Activated T-cell treated with anti-CD3 and anti-CD28 coated beads, Interleukin-2, amount 50 U/mL, for 72 hours (primary cell): ENCODE measurements at places on chromosomes 3 and 15.

DNA sequence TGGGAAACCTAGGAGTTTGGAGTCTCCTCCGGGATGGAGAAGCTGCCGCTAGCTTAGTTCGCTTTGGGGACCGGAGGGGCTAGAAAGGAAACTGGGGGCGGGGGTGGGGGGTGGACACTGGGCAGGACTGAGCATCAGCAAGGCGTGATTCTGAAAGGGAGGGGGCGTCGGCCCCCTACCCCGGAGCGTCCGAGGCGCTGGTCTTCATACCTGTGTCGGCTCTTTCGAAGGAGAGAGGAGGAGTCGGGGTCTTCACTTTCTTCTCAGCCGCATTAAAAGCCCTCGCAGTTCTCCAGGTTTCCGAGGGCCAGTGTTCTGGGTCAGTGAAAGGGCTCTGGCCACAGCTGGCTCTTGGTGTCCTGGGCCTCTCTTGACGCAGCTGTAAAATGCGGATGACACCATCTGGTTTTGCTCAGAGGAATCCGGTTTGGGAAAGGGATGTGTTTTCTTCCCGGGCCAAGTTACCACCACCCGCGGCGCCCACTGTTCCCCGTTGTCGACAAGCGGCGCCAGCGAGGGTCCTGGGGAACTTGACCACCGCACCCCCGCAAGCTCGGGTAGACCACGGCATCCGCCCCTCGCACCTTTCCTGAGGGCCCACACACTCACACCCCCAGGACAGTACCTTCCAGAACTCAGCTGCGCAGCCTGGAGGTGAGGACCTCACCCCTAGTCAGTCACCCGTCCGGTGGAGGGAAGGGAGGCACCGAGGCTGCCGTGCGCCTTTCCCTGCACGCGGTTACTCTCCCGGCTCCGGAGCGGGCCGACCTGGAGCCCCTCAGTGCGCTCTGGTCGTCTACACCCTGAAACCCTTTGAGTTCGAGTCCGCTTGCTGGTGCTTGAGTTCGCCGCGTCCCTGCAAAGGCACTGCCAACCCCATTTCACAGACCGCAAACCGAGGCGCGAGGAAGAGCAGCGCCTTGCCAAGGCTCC is 660 bp downstream of the CCK start:
- DNase-seq: no peak

GRCh38 chr3:66971891-66972551 is 26.1 kb upstream of the KBTBD8 start:
- peak; percentile 72 for DNase-seq

DNA sequence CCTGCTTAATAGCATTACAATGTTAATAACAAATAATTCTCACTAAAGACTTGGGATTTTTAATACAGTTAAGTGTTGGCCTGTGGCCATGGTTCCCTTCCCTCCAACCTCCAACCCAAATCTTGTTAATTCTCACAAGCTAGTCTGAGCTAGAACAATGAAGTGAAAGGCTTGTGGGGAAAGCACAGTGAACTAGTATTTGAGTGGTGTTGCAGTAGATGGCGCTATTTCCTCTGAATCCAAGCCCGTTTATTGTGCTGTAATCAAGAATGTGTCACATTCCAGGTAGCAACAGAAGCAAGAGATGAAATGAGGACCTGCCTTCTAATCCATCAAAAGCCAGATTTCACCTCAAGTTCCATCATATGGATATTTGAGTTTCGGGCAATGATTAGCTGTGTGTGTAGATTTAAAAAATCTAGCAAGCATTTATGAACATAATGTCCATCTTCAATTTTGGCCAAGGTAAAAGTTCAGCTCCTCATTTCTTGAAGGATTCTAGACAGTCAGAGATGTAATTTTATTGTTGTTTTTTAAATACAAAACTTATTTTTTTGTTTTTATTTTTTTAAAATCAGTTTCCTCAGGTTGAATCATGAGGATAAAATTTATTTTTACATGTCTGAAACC is 160.7 kb downstream of the SQOR start:
- peak; percentile 16 for DNase-seq

DNA sequence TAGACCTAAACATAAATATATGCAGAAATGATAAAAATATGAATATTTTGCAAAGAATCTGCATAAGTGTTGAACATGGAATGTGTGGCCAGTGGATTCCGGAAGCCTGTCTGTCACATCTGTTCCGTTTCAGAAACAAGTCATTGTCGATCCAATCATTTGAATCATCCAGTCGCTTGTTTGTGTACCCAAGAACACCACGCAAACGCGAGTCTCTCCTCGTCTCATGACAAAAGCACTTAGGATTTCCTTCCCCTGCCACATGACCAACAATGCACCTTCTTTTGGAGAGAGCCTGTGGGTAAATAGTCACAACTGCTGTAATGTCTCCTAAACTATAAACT is 80.2 kb downstream of the FMN1 start:
- no peak for DNase-seq
